BE2C (cell line): ENCODE measurements at places on chromosomes 3 and 15.

DNA sequence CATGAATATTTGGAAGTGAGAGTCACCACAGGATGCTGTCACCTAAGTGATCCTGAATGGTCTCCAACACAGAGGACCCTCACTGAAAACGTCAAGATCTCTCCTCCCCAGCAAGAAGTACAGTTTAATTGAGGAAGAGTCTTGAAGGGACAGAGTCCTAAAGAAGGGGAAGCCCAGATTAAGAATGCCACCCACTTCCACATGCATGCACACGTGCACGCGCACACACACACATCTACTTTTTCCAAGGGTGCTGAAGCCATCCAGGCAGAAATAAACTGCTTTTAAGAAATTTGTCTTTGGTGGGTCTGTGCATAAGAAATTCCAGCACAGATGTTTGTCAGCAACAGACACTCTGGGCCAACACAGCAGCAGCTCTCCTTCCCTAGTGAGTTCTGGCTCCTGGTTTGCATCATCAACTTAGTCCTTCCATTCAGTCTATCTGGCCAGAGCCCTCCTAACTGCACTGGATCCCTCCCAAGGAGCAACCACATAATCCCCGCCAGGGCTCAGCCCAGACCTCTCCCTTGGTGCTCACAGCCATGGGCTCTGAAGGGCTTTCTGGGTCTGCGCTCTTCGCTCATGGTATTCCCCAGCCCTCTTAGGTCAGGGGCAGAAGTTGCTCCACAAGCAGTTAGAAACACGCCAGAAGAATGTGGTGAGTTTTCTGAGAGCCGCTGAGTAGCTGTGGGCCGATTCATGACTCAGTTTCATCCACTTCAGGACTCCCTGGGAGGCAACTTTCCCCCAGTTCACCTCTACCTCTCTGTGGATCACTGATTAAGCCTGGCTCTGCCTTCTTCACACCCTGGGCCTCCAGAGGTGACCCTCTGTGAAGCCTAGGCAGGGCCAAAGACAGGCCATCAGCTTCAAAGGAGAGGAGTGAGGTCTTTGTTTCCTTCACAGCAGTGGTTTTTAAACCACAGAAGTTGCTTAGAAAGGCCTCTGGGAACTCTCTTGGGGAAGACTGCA is 132.6 kb upstream of the LIPC start:
- no peak for DNase-seq

- DNase-seq, result no peak
These were observed 305 bp upstream of the KPNA1 start for GRCh38 chr3:122515020-122515468.

DNA sequence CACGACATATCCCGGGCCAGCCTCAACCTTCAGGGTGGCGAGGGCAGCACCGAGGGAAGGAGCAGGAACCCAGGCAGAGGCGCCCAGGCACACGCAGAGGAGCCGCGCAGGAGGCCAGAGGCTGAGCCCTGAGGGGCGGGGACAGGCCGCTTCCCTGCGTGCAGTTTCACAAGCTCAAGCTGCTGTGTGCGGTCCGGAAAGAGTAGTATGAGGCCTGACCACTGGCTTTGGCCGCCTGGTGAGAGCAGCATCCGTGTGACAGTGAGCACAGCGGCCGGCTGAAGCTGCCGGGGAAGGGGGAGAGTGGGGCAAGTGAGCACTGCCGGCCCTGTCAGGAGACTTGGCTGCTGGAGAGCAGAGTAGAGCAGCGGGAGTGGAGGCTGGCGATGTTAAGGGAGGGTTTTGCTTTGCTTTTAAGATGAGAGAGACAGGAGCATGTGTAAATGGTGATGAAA is 8.7 kb downstream of the ZDHHC19 start:
- no peak for DNase-seq

DNA sequence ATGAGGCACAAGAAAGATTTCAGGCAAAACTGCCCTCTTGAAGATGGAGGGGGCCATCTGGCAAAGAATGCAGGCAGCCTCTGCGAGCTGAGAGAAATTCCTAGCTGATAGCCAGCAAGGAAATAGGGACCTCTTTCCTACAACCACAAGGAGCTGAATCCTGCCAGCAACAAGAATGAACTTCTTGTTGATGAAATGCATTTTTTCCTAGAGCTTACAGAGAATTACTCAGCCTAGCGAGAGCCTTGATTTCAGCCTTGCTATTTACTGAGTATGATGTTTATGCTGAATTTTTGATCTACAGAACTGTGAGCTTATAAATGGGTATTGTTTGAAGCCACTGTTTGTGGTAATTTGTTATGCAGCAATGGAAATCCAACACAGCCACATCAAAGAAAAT is 148.5 kb upstream of the NAALADL2 start:
- no peak for DNase-seq

DNA sequence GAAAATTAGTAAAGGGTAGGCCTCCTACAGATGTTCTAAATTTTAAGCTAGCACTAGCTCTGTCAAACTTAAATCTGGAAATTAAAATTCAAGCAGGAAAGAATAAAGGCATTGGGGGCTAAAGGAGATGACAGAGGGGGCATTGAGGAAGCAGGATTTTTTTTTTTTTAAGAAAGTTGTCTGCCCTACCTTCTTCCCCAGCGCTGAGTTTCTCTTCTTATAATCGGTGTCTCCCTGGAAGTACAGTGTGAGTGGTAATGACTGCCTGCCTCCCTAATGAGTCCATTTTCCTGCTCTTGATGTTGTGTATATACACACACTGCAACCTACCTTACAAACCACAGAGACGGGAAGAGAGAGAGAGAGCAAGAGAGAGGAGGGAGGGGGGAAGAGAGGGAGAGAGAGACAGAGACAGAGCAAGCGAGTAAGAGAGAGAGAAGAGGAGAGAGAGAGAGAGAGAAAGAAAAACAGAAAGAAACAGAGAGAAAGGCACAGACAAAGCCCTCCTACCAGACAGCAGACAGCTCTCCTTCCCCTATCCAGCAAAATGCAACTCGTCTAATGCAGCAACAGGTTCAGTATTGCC is 47.0 kb downstream of the ZBTB20 start:
- DNase-seq, result no peak

- DNase-seq, result no peak
These were observed 2.3 kb upstream of the CLK3 start for GRCh38 chr15:74613089-74613952.

- no peak for DNase-seq
These were observed 36.8 kb downstream of the SNTN start for GRCh38 chr3:63689285-63689684.

- DNase-seq, result no peak
These were observed 97.9 kb upstream of the STT3B start for GRCh38 chr3:31434819-31435218.

GRCh38 chr3:58536501-58537411 is at the start of gene ACOX2:
Gene ACOX2 (minus strand): TSS chr3:58537190. CDS start chr3:58535106, 2,084 bp downstream.
- DNase-seq, result no peak

- DNase-seq, result no peak
These were observed 67.8 kb upstream of the IGF1R start for GRCh38 chr15:98580572-98580971.

DNA sequence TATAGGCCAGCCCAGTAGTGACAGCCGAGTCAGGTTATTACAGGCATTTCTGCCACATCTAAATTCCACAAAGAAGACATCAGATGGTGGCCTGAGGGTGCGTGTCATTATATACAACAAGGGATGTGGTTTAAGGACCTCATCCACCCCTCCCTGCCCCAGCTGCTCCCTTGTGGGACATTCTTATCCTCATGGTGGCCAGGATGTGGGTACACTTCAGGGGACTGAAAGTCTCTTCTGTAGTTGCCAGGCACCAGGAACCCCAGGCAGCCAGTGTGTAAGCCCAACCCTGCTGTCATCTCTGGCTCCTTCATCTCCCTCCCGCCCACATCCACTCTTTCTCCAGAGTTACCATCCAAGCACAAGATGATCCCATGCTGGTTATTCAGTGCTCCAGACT is 224.9 kb upstream of the TOPAZ1 start:
- no peak for DNase-seq
